ACHN (cell line): ENCODE measurements at places on chromosomes 11 and 22.

DNA sequence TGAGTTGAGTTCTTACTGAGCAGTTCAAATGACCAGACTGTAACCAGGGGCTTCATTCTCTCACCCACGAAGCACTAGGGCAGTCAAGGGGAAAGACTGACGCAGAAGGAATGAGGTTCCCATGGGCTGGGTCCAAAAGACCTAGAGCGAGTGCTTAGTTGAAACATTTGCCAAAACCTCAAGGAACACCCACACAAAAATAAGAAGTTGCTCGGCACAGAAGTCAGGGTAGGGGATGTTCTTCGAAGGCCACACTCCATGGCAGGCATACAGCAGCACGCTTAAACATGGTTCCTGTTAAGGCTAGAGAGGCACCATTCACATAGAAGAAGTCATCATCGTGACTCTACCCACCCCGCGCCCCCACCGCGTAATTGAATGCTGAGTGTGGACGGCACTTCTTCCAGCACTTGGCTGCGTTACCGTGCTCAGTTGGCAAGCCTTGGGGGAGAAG, 52.9 kb downstream of the TIMP3 start:
- no peak for DNase-seq

GRCh38 chr11:68043349-68044144, 4.7 kb downstream of the TCIRG1 start:
- no peak for DNase-seq

DNA sequence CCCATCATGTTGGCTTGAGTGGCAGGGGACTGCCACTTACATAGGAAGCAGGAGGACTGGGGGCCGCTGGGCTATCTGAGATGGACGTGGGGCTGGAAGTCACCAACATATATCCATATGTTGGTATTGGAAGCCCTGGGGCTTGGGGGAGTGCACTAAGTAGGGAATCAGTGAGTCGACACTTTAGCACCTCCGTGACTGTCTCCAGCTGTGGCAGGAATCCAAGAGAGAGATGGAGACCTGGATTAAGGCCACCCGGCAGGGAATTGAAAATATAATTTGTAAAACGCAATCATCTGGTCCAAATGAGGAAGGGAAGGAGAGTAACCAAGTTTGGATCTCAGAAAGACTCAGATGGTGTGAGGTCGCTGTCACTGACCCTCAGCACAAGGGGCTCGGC, 68.4 kb downstream of the ELFN2 start:
- DNase-seq, result no peak

DNA sequence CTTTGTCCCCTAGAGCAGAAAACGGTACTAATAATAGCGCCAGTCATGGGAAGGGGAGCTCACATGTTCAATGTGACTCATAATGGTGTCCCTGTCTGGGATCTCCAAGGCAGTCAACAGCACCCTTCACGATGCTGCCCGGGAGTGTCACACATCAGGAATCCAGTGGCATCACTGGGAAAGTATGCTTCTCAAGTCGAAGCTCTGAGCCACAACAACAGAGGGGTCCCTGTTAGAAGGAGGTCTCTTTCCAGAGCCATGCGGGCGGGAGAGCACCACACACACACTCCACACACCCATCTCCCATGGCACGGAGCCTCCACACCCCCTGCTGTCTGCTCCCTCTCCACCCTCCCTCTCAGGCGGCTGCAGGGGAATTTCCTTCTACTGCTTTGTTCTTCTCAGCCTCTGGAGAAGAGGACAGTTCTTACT, 119.7 kb downstream of the ETS1 start:
- peak; percentile 85 for DNase-seq

DNA sequence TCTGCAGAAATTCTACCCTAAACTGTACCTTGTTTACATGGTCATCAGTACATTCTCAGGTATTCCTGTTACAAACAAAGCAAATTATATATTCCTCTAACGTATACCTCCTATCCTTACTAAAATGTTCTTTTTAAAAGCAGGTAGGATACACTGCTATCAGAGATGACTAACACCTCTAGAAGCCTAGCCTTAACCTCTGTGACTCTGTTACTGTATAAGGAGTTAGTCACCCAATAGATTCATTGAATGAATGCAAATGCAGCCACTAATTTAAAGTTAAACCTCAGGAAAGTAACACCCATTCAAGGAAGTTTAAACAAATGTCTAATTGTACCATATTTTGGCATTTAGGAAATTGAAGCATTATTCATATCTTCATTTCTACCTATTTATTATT, 82.2 kb downstream of the FCHSD2 start:
- no peak for DNase-seq

- no peak for DNase-seq
These were observed 34.0 kb upstream of the TECTA start for GRCh38 chr11:121067026-121067425.

DNA sequence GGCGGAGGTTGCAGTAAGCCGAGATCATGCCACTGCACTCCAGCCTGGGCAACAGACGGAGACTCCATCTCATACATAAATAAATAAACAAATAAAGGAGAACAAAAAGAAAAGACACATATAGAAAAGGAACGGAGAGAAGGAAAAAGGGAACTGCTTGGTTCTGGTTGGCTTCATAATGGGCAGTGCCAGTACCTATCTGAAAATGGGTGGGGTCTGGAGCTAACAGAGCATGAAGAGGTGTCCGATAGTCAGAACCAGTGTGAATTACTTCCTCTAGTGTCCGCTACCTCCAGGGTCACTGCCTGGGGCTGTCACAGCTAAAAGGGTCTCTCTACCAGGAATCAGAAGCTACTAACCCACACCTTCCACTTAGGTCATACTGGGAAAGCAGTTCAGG, 27.2 kb upstream of the TTC28 start:
- no peak for DNase-seq

- DNase-seq, result no peak
These were observed 194.8 kb upstream of the BLID start for GRCh38 chr11:122310766-122311165.

GRCh38 chr11:34606326-34607120, 14.4 kb upstream of the EHF start:
- no peak for DNase-seq

DNA sequence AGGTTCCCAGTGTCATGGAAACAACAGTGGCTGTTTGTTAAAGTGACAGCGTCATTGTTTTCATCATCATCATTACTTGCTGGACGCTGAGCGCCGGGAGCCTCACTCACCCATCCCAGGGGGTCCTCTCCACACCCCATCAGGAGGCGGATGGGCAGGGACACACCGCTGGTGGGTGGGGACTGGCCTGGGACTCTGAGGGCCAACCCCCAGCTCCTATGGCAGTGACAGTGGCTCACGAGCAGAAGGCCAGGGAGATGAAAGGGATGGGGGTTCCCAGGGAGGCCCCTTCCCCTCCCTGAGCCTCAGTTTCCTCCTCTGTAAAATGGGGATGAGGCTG, 76.6 kb upstream of the PRR5 start:
- DNase-seq, result no peak

GRCh38 chr11:3222941-3223915, 4.6 kb upstream of the MRGPRG start:
- no peak for DNase-seq

DNA sequence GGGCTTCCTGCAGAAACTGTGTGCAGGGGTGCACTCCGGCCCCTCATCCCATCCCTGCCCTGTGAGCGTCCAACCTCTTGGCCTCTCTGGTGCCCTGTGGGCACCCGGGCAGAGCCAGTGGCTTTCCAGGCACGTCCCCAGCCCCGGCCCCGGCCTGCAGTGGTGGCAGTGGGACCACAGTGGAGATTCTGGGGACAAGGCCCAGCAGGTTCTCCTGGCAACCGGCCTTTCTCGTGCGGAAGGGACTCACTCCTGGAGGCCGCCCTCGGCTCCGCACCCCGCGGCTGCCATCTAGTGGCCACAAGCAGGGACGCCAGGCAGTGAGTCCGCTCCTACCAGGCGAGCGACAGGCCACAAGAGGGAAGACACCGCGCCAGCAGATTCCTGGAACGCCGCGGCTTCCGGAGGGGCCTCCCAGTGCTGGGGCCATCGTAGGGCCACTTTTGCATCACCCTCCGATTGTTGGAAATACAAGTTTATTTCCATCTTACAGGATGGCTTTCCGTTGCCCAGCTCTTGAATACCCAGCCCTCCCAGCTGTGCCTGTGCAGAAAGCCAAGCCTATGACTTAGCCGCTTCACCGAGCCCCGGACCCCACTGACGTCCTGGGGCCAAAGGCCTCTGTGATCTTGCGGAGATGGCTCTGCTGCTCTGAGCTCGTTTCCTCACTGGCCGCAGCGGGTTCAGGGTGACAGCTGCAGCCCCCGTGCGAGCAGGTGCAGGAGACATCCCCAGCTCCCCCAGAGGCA, 357.3 kb downstream of the CTTN start:
- DNase-seq, result peak; percentile 22

- no peak for DNase-seq
These were observed 64.6 kb downstream of the MYEOV start for GRCh38 chr11:69358398-69359020.

GRCh38 chr11:47756208-47756607, 10.9 kb downstream of the FNBP4 start:
- DNase-seq, result no peak

- no peak for DNase-seq
These were observed 310.2 kb downstream of the DLG2 start for GRCh38 chr11:85316967-85317366.

- DNase-seq, result peak; percentile 84
These were observed 51.0 kb downstream of the SYTL2 start for GRCh38 chr11:85759915-85760314.

- no peak for DNase-seq
These were observed 269.4 kb downstream of the TMEM135 start for GRCh38 chr11:87307101-87307500.

DNA sequence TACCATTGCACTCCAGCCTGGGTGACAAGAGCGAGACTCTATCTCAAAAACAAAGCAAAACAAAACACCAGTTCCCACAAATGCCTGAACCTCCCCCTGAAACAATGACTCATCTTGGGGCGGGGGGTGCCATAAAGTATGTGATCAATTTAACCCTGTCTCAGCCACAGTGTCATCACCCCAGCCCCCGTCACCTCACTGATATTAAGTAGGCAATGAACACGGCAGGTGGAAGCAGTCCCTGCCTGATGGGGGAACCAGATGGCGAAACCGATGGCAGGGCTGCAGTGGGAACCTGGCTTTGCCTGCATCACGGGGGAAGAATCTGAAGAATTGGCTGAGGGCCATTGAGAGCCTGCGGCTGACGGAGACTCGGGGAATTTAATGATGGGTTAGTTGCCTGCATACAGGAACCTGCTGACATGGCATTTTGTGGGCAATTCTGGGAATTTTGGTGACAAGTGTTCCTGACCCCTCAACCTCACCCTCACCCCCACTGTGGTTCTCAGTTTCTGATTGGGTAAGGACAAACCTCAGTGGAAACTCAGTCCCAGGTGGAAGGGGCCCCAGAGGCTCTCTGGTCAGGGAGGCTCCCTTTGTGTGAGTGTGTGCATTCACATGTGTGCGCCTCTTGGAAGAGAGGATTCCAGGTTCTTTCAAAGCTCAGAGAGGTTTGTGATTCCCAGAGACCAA, 39.1 kb upstream of the SHISAL1 start:
- DNase-seq, result peak; percentile 88

- peak; percentile 11 for DNase-seq
These were observed 5.3 kb upstream of the INS start for GRCh38 chr11:2166091-2166851.

- no peak for DNase-seq
These were observed 30.4 kb downstream of the OPCML start for GRCh38 chr11:133501643-133502539.

GRCh38 chr11:111845276-111846028, 25.9 kb downstream of the ALG9 start:
- DNase-seq, result no peak

DNA sequence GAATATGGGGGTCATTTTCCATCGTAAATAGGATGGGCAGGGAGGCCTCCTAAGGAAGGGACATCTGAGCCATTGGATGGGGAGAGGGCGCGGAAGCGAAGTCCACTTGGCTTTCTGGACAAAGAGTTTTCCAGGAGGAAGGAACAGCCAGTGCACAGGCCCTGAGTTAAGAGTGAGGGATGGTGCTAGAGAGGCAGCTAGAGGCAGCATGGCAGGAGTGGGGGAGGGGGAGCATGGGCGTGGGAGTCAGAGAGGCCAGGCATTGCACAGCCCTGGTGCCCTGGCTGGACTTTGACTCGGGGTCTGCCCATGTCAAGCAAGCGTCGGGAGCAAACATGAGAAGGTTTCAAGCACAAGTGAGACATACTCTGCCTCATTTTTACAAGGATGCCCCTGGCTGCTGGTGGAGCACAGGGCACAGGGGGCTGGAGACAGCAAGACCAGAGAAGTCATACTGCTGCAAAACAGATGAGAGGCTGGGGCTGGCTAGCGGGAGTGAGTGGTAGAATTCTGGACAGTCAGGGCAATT, 9.0 kb downstream of the GNAZ start:
- no peak for DNase-seq

DNA sequence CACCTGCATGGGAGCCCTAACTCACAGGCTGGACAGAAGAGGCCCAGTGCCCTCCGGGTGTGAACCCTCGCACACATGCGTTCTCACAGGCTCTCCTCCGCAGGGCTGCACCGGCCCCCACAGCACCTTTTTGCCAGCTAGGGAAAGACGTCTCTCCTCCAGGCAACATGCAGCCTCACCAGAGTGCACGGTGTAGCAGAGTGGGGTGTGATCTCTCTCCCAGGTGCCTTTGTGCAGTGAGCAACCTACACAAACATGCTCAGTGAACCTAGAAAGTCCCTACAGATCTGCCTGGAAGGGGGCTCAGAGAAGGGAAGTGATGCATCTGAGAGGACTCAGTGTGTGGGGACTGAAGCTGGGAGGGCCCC, 3.7 kb upstream of the CARNS1 start:
- DNase-seq, result no peak

GRCh38 chr22:38950527-38951295, 6.7 kb upstream of the APOBEC3A start:
- DNase-seq, result no peak

DNA sequence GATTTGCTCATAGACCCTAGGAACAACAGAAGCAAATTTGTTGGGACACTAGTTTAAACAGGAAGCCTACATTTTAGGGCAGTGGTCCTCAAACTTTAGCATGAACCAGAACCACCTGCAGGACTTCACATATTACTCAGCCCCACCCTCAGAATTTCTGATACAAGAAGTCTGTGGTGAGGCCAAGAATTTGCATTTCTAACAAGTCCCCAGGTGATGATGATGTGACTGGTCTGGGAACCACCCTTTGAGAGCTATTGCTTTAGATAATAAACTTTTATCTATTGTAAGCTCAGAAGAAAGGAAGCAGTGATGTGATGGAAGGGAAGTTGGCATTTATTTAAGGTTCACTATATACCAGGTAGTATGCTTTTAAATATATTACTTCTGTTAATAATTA, 194.0 kb downstream of the FAM181B start:
- no peak for DNase-seq

DNA sequence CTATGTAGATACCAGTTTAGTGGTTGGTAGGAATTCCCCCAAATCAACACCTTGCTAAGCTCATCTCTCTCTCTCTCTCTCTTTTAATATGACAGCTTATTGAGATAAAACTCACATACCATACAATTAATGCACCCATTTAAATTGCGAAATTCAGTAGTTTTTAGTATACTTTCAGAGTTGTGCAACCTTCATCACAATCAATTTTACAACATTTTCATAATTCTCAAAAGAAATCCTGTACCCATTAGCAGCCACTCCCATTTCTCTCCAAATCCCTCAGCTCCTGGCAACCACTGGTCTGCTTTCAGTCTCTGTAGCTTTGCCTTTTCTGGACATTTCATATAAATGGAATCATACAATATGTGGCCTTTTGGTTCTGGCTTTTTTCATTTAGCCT, 13.3 kb downstream of the NNMT start:
- DNase-seq, result no peak

- no peak for DNase-seq
These were observed 25.0 kb upstream of the EXPH5 start for GRCh38 chr11:108618529-108618928.
